Stimulated activated CD8-positive, alpha-beta memory T cell treated with anti-CD3 and anti-CD28 coated beads, Interleukin-12 subunit alpha, Interleukin-12 subunit beta, amount 100 ng/mL, for 4 hours (primary cell): ENCODE measurements at places on chromosomes 2 and 18.

DNA sequence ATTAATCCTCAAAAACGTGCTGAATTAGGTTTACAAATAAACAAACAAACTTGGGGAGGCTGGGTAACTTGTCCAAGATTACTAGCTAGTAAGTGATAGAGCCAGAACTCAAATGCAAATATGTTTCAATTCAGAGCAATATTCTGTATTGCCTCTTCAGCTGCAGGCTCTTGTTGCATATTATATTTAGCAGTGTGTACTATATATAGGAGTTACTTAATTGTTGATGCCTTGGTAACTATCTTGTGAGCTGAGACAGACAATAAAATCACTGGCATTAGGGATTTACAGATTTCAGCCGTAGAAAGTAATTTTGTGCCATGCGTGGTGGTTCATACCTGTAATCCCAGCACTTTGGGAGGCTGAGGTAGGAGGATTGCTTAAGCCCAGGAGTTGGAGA is 10.2 kb upstream of the ANKRD12 start:
- DNase-seq: no peak

GRCh38 chr2:129761569-129762021 is 217.9 kb upstream of the RAB6C start:
- DNase-seq: no peak

DNA sequence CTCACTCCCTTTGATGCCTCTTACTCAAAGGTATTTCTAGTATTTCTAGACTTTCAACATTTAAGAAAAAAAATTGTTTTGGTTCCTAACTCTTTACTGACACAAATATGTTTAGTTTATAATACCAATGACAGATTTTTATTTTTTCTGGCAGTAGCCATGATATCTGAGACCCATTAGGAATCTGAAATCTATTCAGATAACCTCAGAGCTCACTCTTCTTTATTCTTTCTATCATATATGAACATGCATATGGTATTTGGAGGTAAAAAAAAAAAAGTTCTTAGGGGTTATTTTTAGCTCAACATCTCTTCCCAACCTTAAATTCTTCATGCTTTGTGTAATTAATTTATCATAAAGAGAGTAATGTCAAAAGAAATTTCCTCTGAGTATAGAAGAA is 465.5 kb downstream of the CDH2 start:
- no peak for DNase-seq

GRCh38 chr2:186977433-186978045 is 128.6 kb upstream of the ZSWIM2 start:
- DNase-seq: no peak
